Astrocyte of the spinal cord (primary cell): ENCODE measurements at places on chromosomes 16 and 17.

DNA sequence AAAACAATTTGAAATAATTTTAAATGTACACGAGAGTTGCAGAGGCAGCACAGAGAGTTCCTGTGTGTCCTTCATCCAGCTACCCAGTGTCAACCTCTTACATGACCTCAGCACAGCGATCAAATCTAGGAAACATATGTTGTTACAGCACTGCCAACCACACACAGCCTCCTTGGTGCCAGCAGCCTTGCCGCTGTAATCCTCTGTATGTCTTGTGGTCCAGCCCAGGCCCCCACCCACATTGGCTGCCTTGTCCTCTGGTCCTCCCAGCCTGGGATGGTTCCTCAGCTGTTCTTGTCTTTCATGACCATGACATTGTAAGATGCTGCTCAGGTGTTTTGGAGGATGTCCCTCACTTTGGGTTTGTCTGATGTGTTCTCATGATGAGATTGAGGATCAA, 178.0 kb downstream of the RPTOR start:
- DNase-seq = no peak

GRCh38 chr16:69482410-69482991, 58.1 kb downstream of the CYB5B start:
- DNase-seq = peak; percentile 79

GRCh38 chr16:22632606-22633005, 121.9 kb downstream of the NPIPB5 start:
- no peak for DNase-seq

DNA sequence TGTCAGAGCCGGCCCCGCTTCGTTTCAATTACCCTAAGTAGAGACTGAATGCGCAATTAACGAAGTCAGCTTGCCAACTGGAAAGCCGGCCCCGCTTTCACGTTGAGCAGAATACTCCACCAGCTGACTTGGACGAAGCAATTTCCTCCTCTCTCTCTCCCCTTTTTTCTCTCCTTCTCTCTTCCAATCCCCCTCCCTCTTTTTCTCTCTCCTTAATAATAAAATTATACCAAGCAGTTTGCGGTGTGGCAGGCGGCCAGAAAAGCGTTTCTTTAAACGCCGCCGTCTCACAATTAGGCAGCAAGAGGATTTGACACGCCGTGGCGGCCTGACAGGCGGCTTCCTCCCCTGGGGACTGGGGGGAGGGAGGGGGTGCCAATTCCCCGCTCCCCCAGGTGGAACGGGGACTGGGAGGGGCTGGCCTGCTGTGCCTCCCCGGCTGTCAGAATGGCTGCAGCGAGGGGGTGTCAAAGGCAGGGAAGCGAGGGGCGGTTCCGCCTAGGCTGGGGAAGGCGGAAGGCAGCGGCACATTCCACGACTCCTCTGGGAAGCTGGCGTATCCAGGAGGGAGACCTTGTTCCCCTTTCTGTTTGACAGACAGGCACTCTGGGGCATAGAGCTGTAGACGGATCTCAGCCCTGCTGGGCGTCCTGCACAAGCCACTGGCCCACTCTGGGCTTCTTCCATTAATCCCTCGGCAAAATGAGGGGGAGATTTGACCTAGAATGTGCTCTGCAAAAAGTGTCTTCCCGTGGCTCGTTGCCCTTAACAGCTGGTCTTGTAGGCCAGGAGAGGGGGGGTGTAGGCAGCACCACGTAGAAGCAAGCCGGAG, 52.7 kb downstream of the SREBF1 start:
- DNase-seq = peak; percentile 65

DNA sequence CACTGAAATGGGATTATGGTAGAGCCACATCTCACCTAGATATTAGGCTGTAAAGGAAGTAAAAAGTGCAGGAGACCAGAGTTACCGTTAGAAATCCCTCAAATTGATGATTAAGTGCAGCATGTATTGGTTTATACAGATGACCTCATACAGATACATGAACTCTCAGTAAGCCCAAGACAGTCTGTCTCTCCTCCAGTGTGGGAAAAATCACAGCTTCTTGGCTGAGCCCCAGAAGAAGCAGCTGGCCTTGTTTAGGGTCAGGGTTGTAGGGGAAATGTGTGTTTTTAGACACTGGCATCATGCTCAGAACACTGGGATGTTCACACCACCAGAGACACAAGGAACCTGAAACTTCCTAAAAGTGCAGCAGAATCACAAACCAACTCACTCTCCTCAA, 135.9 kb downstream of the KATNIP start:
- peak; percentile 52 for DNase-seq

DNA sequence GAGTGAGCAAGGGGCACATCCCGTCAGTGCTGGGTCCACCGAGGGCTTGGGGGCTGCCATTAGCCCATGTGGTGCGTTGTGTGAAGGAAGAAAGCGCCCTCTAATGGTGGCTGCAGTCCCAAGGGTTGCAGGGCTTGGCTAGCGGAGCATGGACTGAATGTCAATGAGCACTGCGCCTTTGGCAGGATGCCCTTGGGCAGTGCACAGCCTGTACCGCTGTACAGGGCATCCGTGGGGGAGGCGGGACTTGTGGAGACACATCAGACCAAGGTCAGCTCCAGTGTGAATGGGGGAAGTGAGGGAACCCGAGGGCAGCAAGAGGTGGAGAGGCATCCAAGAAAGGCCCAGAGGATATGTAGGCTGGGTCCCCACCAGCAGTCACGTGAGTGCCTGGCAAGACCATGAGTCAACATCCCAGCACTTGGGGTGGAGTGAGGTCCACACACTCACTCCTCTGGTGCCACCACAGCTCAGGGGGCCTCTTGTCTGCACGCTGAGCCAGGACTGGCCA, 75.5 kb upstream of the MED9 start:
- no peak for DNase-seq

DNA sequence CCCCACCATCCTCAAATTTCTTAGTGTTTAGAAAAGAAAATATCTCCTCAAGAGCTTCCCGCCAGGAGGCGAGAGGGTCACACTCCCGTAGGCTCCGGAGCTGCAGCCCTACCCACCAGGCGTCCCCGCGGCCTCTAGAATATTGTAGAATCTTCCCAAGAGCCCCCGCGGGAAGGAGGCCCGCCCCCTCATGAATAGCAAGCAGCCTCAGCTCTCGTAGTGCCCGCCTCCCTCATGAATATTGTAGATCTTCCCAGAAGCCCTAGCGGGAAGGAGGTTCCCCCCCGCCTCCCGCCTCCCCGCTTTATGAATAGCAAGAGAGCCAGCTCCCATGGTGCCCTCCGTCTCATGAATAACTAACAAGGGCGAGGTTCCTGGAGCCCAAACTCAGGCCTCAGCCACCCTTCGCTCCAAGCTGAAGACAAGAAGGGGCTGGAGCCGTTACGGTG, at the start of gene FBXO47:
Gene FBXO47 (minus strand): TSS at position 114 of the 449 bp plus-strand sequence. CDS start 4,378 bp downstream, outside the sequence.
- DNase-seq = peak; percentile 92

GRCh38 chr17:43917348-43918025, 10.2 kb upstream of the MPP2 start:
- DNase-seq = peak; percentile 18
